Suppressor macrophage treated with lipopolysaccharide for 1 hour (primary cell): ENCODE measurements at places on chromosomes 6 and 20.
A peak's percentile ranks its signal among the peaks of the same experiment; 100 is the strongest.

GRCh38 chr20:8133851-8134451, 1.9 kb downstream of the PLCB1 start:
- peak; percentile 34 for DNase-seq

DNA sequence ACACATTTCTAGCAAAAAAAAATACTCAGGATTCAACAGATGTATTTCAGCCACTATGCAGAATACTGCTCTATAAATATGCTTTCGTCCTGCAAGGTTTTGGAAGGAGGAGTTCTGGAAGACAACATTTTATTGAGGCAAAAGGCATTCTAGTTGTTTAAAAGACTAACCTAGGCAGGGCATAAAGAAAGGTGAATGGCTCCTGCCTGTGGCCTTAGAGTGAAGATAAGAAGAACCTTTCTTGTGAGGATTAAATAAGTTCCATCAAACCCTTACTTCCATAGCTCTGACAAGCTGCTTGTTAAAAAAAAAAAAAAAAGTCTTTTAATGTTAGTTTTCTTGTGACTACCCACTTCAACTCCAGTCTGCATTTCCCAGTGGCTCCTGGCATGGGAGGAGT, 139.8 kb downstream of the ADGRB3 start:
- no peak for DNase-seq

DNA sequence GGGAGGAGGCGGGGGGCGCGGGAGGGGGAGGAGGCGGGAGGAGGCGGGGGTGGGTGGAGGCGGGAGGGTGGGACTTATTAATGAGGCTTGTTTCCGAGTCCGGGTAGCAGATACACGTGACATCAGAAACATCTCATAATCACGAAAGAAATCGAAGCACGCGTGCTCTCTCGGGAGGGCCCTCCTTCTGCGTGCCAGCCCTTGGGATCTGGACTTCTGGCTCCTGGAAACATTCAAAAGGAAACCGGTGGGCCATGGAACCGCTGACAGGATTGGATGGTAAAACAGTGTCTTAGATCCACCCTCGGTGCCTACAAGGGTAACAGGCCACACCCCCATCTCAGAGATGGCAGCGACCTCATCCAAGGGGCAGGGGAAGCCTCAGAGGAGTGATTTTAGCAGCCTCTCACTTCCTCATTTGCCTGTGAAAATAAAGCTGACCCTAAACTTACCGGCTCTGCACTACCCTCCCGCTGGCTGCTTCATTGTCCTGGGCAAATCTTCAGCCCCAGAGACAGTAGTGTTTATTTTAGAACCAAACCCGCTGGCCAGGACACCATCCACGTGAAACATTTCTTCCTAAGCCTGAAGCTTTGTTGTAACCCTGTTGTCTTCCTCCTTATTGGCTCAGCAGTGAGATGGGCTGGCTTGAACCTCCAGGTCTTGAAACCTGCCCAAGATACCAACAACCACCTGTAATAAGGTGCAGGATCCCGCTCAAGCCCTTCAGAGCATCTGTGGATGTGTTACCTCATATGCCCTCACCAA, 97.5 kb downstream of the PSMG4 start:
- peak; percentile 91 for DNase-seq

GRCh38 chr20:23653400-23653938, 15.7 kb upstream of the CST3 start:
- no peak for DNase-seq

DNA sequence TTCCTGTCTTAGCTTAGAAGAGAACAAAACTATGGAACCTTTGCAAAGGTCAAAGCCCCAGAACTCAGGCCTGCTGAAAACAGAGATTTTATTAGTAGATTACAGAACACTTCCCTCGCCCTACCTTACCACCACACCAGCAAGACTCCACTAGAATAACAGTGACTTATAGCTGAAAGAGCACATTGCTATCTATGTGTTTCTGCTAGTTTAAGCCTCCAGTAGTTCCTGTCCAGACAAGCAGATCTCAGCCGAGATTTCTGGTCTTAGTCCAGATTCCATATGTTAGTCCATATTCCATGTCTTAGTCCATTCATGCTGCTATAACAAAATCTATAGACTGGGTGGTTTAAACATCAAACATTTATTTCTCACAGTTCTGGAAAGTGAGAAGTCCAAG, 412.3 kb upstream of the ID4 start:
- no peak for DNase-seq

DNA sequence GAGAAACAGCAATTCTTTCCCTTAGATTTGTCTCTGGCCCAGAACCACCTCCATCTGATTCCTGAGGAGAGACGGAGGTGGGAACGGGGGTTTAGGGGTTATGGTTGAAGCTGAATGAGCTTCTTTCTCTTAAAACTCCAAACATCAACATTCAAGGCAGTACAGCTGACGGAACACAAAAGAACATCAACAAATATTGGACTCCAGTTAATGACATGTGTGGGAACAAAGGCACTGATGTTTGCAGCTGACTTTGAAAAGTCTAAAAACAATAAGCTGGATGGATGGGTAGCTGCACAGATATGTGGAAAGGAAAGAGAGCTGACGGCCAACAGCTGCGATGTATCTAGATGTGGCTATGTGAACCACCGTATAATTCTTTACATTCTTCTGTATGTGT, 256.5 kb downstream of the SOD2 start:
- DNase-seq = no peak

GRCh38 chr6:10112871-10113549, 301.9 kb downstream of the TFAP2A start:
- no peak for DNase-seq

DNA sequence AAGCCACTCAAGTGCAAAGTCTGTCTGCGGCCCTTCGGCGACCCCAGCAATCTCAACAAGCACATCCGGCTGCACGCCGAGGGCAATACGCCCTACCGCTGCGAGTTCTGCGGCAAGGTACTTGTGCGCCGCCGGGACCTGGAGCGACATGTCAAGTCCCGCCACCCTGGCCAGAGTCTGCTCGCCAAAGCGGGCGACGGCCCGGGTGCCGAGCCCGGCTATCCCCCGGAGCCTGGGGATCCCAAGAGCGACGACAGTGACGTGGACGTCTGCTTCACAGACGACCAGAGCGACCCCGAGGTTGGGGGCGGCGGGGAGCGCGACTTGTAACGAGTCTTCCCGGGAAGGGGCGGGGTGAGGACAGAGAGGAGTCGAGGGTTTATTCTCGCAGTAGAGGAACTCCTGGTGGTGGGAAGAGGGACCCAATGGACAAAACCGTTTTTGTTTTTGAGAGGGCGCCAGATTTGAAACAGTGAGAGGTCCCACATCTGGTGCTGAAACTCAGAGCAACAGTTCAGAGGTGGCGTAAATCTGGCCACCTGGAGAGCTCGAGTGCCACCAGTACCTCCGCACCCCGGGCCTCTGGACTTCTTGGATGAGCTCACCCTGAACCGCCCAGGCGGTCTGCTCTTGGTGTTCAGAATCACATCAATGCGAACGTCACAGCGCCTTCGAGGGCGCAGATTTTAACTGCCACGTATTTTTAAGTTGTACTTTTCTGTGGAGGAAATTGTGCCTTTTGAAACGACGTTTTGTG, 8.0 kb downstream of the PRDM13 start:
- DNase-seq = peak; percentile 38

GRCh38 chr20:19943061-19943521, 74.1 kb upstream of the NAA20 start:
- peak; percentile 73 for DNase-seq

- no peak for DNase-seq
These were observed 197.3 kb downstream of the UNC5CL start for GRCh38 chr6:40841721-40842120.

GRCh38 chr6:15150207-15150606, 95.7 kb upstream of the JARID2 start:
- peak; percentile 47 for DNase-seq

DNA sequence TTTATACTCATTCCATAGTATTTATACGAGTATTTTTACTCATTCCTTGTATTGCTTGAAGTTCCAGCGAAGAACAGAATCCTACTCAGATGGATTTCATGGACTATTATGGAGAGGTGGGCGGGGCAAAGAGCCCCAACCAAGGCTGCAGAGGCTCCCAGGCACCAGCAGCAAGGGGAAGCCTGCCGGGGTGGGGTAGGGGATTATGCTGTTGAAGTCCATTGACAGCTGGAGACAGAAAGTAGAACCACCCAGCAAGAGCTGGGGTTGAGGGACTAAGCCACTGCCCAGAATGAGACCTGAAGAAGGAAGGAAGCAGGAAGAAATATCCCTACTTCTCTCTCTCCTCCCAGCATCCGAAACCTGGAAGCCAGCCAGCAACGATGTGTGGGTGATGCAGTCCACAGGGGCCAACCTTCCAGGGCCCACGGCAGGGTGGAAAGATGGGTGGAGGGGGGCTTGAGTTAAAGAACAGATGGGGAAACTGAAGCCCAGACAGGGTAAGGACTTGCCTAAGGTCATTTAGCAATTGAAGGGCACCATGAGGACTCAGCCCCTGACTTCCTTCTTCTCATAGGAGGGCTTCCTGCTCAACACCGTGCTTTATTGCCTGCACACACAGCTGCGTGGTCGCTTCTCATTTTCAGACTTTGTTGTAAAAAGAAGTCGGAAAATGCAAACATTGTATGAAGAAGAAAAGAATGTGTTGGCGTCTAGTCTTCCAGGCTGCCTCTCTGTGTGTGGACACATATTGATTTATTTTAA, 18.3 kb upstream of the GTSF1L start:
- DNase-seq = peak; percentile 50

DNA sequence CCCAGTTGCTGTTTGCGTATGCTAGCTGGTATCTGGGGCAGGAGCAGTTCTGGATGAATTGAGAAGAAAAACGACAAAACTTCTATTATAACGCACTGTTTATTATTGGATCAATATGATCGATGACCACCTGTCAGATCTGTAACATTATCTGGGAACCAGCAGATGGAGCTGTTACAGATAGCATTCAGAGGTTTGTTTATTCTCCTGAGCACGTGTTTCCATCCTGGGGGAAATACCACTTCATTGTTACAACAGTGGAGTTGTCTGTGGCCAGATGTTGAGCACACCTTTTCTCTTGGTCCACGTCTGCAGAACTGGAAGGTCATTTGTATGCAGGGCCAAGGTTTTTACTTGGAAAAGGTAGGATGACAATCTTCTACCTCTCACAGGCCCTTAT, 16.0 kb upstream of the NKX2-2 start:
- no peak for DNase-seq

DNA sequence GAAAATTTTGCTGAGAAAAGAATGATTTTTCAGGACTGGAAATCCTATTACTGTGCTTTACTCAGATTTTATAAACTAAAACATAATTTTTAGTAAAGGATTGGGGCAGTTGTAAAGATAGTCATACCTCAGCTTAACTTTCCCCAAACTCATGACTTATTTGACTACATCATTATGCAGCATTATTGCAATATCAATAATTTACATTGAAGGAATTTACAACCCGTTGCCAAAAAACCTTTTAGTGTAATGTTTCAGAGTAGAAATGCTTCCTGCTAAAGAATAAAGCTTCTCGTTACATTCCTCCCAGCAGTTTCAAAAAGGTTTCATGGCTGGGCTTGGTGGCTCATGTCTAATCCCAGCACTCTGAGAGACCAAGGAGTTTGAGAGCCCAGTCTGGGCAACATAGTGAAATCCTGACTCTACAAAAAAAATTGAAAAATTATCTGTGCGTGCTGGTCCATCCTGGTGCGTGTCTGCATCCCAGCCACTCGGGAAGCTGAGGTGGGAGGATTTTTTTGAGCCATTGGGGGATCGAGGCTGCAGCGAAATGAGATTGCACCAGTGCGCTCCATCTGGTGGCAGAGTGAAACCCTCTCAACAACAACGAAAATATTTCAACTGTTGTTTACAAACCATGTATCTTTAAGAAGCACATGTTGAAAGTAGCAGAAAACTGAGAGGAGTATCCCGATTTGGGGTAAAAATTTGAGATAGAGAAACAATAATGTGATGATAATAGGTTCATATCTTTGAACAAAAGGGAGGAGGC, 4.4 kb downstream of the AMD1 start:
- DNase-seq = peak; percentile 50

- DNase-seq = peak; percentile 95
These were observed 20.2 kb upstream of the HLA-DOA start for GRCh38 chr6:33029328-33030184.

DNA sequence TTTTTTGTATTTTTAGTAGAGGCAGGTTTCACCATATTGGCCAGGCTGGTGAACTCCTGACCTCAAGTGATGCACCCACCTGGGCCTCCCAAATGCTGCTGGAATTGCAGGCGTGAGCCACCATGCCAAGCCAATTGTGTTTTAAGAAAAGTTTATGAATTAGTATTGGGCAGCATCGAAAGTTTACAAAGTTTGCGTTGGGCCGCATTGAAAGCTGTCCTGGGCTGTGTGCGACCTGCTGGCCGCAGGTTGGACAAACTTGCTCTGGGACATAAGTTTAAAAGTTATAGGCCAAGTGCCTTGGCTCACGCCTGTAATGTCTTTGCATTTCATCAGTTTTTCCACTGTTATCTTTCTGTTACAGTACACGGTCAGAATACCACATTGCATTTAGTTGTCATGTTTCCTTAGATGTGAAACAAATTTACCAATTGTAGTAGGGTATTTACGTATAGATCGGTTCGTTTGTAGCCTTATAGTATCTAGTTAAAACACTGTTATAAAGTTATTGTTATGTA, 39.5 kb downstream of the ASXL1 start:
- no peak for DNase-seq

DNA sequence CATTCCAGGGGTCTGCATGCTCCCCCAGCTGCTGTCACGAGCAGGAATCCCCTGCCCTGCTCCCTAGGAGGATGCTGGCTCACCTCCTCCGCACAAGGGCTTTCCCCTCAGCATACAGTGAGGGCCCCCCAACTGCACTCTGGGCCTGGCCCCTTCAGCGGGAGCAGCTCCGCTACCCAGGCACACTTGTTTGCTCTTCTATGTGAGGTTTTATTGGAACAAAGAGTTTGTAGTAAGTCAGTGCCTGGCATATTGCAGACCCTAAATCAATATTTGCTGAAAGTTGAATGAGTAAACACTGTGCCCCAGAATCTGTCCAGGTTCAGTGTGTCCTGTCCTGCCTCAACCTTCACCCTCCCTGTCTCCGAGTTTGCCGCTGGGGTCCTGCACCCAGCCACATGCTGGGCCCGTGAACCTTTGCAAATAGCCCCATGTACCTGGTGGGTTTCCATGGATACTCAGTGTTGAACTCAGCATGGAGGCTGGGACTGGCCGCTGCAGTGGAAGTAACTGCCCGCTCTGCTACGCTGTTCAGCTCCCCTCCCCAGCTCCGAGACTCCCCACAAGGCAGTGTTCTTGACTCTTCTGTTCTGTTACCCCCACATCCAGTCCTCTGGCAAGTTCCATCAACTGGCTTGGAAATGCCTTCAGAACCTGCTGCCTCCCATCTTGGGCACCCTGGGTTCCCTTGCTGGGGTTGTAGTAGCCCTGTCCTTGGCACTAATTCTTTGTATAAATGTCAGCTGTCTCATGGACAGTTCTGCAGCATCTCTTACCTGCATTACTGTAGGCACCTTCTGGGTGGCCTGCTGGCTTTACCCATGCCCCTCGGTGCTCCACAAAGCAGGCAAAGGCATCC, 15.7 kb downstream of the SLC22A1 start:
- DNase-seq = no peak

- DNase-seq = no peak
These were observed 2.5 kb downstream of the CLVS2 start for GRCh38 chr6:122998403-122998975.

- no peak for DNase-seq
These were observed 336.0 kb downstream of the RFPL4B start for GRCh38 chr6:112683106-112683505.

- DNase-seq = peak; percentile 27
These were observed 24.0 kb upstream of the NPBWR2 start for GRCh38 chr20:64131406-64131805.

- DNase-seq = peak; percentile 24
These were observed 33.0 kb upstream of the HFE start for GRCh38 chr6:26053992-26054780.

- no peak for DNase-seq
These were observed 31.2 kb downstream of the TNFRSF21 start for GRCh38 chr6:47278545-47278944.

GRCh38 chr20:8020314-8021079, 936 bp upstream of the TMX4 start:
- DNase-seq = no peak
